ENCODE measurements at places on chromosomes 3 and 15. TPM values are rescaled to one million over a fixed set of nuclear protein-coding genes. Genes with fewer than 3 reads are reported as not detected.

TRA2B gene
- 215 TPM for total RNA-seq

KIF7 gene
- total RNA-seq, result 1.4 TPM

STAB1 gene
- 0.12 TPM for total RNA-seq

DUOX2 gene
- total RNA-seq, result 0.31 TPM

PLCH1 gene
- 1.1 TPM for total RNA-seq

CCR8 gene
- 1.7 TPM for total RNA-seq

IQCF5 gene
- not detected for total RNA-seq

MAGI1 gene
- total RNA-seq, result 0.41 TPM

NR1I2 gene
- total RNA-seq, result 0.17 TPM

EHD4 gene
- 22.6 TPM for total RNA-seq

FETUB gene
- total RNA-seq, result not detected

EFHB gene
- total RNA-seq, result 0.89 TPM

GOLGA8J gene
- total RNA-seq, result not detected

GOLGA8S gene
- 0.29 TPM for total RNA-seq

FRMD4B gene
- total RNA-seq, result 77.7 TPM

WDR93 gene
- total RNA-seq, result 0.19 TPM

CCDC51 gene
- 13.5 TPM for total RNA-seq

SPESP1 gene
- 2.0 TPM for total RNA-seq

ZNF620 gene
- 7.4 TPM for total RNA-seq

ANKRD63 gene
- total RNA-seq, result not detected

UTS2B gene
- total RNA-seq, result not detected

TXNRD3 gene
- 2.9 TPM for total RNA-seq

MNS1 gene
- 0.19 TPM for total RNA-seq

GP5 gene
- 1.6 TPM for total RNA-seq

STX19 gene
- not detected for total RNA-seq

TADA3 gene
- 112 TPM for total RNA-seq

KBTBD8 gene
- 20.4 TPM for total RNA-seq

BNC1 gene
- not detected for total RNA-seq

DAZL gene
- not detected for total RNA-seq

PRRT3 gene
- total RNA-seq, result 14.5 TPM

SNAPC5 gene
- 32.2 TPM for total RNA-seq

RAB8B gene
- 122 TPM for total RNA-seq

C3orf22 gene
- total RNA-seq, result not detected

CYP8B1 gene
- not detected for total RNA-seq

CPN2 gene
- total RNA-seq, result not detected

NOX5 gene
- total RNA-seq, result not detected

Measured in activated T-cell treated with anti-CD3 and anti-CD28 coated beads, Interleukin-2, amount 50 U/mL, for 72 hours (primary cell).